NCI-H524 treated with DMSO at 0.1 percent for 48 hours (cell line): ENCODE measurements at places on chromosomes 7 and 10.

GRCh38 chr7:84461093-84461492 lies 266.5 kb upstream of the SEMA3A start:
- no peak for DNase-seq

- DNase-seq = no peak
Observed at GRCh38 chr10:95588025-95588424, 26.9 kb upstream of the SORBS1 start.

- DNase-seq = no peak
Observed at GRCh38 chr7:121307021-121307574, 21.7 kb upstream of the WNT16 start.

GRCh38 chr10:31619531-31620061 lies 300.6 kb downstream of the ZEB1 start:
- DNase-seq = peak; percentile 8

GRCh38 chr10:26579256-26580063 lies 118.0 kb upstream of the PDSS1 start:
- no peak for DNase-seq

DNA sequence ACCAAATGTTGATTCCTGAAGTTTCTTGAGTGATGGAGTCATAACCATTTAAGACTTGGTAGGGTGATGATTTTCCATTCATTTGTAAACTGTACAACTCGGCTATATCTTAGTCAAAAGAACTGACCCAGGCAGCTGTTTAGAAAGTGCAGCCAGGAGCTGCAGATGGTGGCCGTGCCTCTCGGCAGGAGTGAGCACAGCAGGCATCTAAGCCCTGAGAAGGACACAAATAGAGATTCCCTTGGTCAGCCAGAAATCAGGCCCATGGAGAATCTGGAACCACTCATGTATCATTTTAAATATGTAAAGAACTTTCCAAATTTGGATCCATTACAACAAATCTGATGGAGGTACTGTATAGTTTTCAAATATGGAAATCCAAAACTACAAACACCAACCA lies 177.0 kb upstream of the AKR1E2 start:
- DNase-seq = no peak
